KBM-7 (cell line): ENCODE measurements at places on chromosomes 4 and X.
A peak's percentile ranks its signal among the peaks of the same experiment; 100 is the strongest.

GRCh38 chrX:69163936-69164741, 1.1 kb downstream of the PJA1 start:
- peak; percentile 57 for DNase-seq

DNA sequence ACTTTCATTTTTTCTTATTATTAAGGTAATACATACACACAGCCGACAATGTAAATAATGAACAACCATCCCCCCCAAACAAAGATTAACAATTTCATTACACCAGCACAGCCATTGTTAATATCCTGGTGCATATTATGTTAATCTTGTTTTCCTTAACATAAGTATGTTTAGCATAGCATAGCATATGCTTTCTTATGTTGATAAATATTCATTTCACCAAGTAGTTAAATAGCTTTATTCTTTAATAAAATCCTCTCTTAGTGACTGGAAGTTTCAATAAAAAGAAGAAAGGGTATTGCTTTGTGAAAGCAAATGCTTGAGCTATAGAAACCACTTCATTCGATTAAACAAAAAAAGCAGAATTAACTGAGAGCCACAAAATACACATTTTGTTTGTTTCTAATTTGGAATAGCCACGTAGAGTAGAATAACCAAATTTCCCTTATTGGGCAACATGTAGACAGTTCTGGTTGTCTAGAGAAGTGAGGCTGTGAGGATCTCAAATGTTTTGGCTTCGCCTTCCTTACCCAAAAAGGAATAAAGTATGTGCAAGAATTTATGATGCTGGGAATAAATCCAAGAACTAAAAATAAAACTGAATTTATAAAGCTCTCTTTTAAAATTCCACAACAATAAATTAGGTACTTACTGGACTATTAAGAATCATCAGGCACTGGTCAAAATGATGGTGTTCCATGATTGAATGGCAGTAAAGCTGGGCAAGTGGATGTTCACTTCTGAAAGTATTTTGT, 118.0 kb downstream of the PDE5A start:
- DNase-seq: no peak

- DNase-seq: peak; percentile 93
Measured at GRCh38 chr4:306551-306961, 1.3 kb upstream of the ZNF732 start.

DNA sequence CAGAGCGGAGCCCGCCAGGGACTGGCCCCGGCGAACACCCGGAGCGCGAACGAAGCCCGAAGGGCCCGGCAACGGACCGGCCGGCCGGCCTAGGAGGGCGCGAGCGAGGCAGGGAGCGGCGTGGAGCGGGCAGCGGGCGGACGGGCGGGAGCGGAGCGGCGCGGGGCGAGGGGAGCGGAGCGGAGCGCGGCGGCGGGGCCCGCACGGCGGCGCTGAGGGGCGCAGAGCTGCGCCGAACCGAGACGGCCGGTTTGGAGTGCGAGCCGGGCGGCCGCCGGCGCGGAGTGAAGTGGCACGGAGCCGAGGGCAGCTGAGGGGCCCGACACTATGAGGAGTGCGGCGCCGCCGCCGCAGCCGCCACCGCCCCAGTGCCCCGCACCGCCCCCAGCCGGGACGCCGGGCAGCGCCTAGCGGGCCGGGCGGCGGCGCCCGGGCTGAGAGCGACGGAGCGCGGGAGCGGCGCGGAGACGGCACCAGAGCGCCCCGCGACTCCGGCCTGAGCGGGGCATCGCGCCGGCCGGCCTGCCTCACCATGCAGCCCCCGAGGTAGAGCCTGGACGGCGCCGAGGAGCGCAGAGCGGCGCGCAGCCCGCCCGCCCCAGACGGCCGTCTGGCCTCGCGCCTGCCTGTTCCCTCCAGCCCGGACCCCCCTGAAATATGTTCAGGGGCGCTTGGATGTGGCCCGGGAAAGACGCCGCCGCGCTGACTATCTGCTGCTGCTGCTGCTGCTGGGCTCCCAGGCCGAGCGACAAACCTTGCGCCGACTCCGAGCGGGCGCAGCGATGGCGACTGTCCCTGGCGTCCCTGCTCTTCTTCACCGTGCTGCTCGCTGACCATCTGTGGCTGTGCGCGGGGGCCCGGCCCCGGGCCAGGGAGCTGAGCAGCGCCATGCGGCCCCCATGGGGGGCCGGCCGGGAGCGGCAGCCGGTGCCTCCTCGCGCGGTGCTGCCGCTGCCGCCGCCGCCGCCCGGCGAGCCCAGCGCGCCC, 793 bp downstream of the NALF2 start:
- DNase-seq: no peak

GRCh38 chr4:139625482-139625881, 40.1 kb upstream of the MGST2 start:
- no peak for DNase-seq

DNA sequence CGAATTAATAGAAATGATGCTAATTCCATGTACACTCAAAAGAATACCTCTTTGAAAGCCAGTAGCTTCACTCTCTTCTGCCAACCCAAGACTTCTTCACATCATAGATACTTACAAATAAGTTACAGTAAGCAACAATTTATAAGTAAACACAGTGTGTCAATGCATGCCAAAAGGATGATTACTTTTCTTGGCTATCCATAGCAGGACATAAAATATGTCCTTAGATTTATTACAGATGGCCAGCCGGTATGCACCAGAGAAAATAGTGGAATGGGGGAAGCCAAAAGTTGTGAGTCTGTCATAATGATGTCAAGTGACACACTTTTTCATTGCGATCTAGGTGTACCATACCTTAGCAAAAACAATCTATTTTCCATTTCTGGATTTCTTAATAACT, 631 bp upstream of the BMX start:
- no peak for DNase-seq

DNA sequence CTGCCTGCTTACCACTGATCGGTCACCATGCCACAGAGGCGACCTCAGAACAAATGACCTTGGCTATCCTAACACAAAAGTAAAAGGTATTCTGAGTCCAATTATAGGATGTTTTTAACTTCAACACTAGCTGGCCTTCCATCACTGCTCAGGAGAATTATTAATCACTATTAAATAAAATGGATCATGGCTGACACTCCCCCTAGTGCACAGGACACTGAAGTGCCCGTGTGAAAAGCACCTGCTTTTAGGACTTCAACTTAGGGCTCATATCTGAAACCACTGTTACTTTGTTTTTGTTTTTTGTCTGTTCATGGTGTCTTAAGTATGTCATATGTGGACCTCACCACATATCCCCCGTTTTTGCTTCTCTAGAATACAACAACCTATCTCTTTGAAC, 33.9 kb downstream of the STX18 start:
- no peak for DNase-seq

DNA sequence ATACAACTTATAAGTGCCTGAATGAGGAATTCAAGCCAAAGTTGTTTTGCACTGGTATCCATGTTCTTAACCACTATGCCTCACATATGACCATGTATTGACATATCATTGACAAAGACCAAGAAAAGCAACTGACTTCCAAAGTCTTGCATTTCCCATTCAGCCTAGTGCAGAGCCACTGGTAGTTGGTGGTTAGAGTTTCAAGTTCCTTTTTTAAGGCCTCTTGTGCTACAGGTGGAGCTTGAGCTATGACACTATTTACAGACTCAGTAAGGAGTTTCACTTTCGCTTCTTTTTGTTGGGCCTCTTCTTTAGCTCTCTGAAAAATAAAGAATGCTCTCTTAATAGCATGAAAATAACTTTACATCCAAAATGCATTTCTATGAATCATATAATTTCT, 763.0 kb downstream of the DMD start:
- peak; percentile 48 for DNase-seq

- DNase-seq: no peak
Measured at GRCh38 chr4:155738548-155738947, 20.3 kb upstream of the GUCY1B1 start.

DNA sequence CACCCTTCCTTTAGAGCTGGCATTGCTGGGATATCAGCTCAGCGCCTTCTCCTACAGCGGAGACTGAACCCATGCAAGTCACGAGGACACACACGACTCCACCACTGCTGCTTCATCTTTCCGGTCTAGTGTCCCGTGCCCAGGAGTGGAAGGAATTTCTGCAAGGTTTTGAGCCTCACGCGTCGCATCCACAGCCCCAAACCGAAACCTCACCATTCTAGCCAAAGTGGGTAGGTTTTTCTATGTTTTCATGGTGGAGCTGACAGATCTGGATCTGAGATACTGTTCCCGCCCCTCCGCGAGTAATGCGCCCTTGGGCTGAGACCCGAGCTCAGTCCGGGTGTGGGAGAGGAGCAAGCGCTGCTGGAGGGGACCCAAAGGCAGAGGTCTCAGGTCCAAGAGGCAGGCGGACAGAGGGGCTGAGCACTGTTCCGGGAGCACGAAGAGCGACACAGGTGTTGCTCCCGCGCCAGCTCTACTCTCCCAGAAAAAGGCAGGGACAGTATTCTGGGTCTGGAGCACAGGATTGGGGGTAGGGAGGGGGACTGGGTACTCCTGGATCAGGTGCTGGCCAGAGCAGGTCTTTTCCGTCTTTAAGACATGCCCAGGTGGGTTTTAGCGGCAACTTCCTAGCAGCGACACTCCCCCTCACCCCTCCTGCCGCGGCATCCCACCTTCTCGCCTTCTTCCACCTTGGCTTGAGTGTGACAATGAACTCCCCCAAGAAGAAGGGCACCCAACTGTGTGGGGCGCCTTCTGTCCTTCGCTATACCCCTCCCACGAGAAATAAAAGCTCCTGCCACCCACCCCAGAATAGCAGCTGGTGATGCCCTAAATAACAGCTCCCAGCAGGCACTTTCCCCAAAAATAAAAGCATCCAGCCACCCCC, 1.8 kb downstream of the EPHA5 start:
- no peak for DNase-seq

DNA sequence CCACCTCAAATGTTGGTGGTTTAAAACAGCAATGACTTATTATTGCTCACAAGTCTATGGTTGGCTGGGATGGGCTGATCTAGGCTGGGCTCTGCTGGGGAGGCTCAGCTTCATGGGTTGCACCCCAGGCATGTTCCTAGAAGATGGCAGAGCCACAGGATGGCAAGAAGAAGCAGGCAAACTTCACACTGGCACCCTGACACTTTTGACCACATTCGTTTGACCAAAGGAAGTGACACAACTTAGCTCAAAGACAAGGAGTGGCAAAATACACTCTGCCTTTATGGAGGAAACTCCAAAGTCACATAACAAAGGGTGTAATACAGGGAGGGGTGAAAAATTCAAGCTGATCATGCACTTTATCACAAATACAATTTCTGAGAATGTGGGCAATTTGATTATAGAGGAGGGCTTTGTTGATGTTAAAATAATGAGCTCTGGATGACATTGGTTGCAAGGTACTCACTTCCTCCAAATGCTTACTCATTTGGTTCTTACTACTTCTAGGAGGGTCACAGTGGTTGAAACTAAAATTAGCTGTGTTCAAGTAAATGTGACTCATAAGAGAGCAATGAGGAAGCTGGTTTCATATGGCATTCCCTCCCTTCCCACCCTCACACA, 249.2 kb upstream of the RPS6KA3 start:
- peak; percentile 77 for DNase-seq

DNA sequence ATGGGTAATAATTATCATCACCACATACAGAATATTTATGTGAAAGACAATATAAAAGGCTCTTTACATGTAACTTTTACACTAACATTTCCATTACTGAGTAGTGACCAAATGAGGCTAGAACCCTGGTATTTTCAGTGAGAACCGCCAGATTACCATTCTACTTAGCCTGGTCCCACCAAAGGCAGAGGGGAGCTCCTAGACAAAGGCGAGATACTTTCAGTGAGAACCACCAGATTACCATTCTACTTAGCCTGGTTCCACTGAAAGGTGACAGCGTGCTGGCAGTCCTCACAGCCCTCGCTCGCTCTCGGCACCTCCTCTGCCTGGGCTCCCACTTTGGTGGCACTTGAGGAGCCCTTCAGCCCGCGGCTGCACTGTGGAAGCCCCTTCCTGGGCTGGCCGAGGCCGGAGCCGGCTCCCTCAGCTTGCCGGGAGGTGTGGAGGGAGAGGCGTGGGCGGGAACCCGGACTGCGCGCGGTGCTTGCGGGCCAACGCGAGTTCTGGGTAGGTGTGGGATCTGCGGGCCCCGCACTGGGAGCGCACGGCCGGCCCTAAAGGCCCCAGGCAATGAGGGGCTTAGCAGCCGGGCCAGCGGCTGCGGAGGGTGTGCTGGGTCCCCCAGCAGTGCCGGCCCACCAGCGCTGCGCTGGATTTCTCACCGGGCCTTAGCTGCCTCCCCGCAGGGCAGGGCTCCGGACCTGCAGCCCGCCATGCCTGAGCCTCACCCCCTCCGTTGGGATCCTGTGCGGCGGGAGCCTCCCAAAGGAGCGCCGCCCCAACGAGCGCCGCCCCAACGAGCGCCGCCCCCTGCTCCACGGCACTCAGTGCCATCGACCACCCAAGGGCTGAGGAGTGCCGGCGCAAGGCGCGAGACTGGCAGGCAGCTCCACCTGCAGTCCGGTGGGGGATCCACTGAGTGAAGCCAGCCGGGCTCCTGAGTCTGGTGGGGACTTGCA, 1276.1 kb downstream of the PCDH7 start:
- no peak for DNase-seq

- DNase-seq: no peak
Measured at GRCh38 chr4:36712013-36712412, 430.6 kb downstream of the DTHD1 start.

GRCh38 chr4:65069177-65069576, 601.1 kb downstream of the EPHA5 start:
- no peak for DNase-seq

DNA sequence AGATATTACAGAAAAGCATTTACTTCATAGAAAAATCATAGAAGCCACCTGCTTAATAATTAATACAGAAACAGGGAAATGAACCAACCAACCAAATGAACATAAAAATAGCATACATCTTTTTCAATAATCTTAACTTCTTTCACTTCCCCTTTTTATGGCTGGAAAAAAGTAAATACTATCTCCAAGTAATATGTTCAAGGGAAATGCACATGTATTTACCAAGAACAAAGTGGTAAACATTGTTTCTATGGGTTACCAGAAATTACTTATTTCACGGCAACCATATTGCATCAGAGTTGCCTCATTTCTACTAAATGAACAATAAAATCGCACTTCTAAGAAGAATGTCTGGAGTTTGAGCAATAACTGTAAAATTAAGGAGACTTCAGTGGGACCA, 321.3 kb downstream of the TMA16 start:
- DNase-seq: no peak

DNA sequence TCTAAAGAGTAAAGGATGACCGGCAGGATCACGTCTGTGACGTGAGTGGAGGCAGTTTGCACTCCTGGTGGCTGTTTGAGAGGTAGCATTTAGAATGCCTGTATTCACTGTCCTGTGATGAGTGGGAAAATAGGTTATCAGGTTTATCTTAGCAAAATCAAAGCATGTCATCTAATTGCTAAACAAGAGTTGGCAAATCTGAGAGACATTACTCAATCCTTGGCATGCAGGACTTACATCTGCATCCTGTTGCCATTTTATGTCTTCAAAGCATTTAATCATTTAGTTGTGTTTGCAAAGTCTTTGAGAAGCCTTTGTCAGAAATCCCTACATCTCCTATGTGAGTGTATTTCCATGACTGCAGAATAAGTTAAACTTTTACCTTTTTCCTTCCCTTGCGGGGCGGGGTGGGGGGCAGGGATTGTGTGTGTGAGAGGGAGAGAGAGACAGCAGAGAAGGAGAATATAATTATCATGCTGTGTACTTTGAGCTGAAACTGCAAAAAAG, 41.4 kb upstream of the MSANTD1 start:
- no peak for DNase-seq
